Activated T-helper 1 cell treated with Interleukin-2 at 50 U/mL for 16 hours (primary cell): ENCODE measurements at places on chromosomes 2 and 18.

DNA sequence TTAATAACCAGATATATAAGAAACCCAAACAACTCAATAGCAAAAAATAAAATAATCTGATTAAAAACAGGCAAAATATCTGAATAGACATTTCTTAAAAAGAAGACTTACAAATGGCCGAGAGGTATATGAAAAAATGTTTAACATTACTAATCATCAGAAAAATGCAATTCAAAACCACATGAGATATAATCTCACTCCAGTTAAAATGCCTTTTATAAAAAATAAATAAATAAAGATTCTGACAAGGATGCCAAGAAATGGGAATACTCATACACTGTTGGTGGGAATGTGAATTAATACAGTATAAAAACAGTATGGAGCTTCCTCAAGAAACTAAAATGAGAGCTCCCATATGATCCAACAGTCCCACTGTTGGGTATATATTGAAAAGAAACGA is 33.9 kb upstream of the BMP10 start:
- DNase-seq, result no peak

DNA sequence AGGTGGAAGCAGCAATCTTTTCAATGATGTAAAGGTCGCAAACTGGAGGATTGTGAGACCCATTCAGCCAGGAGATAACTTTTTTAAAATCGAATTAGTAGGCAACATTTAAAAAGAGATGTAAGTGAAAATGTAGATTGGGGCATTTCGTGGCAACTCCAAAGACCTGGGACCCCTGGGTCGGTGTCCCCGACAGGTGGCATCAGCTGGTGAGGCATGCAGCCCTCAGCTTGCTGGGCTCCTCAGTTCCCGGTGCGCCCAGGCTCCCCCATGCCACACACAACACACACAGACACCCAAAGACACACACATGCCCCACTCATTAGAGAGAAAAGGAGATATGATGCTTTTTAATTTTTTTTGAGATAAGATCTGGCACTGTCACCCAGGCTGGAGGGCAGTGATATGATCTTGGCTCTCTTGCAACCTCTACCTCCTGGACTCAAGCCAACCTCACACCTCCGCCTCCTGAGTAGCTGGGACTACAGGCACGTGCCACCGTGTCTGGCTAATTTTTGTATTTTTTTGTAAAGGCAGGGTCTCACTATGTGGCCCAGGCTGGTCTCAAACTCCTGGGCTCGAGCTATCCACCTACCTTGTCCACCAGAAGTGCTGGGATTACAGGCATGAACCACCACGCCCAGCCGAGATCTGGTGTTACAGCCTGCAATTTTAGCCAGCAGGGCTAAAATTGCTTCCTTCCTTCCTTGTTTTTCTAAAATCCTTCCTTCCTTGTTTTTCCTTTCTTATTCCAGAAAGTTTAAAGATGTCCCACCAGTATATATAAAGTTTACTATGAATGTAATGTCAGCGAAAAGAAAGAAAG is 122.6 kb upstream of the EPAS1 start:
- DNase-seq, result no peak

- no peak for DNase-seq
These were observed 17.6 kb downstream of the IFT172 start for GRCh38 chr2:27471961-27472360.

GRCh38 chr2:1601067-1601412 is 143.3 kb downstream of the PXDN start:
- no peak for DNase-seq

GRCh38 chr2:28895189-28895893 is 874 bp downstream of the WDR43 start:
- DNase-seq, result peak; percentile 5
